ENCODE measurements at places on chromosomes 2 and 18.

DNA sequence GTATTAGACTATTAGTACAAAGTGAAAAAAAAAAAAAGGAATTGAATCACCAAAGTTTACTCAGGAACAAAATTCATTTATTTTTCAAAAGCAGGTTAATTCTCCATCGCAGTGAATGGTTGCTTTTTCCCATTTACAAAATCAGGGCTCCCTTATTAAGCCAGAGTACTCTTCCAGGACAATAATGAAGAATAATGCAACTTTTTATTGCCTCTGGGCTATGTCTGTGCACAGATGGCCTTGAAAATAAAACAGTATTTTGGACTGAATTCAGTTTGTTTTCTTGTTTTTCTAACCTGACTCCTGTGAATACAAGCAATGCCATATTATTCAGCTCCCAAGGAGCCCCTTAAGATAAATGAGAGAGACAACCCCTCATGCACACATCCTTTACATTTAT lies 246.8 kb downstream of the KCNS3 start:
- no peak for DNase-seq

DNA sequence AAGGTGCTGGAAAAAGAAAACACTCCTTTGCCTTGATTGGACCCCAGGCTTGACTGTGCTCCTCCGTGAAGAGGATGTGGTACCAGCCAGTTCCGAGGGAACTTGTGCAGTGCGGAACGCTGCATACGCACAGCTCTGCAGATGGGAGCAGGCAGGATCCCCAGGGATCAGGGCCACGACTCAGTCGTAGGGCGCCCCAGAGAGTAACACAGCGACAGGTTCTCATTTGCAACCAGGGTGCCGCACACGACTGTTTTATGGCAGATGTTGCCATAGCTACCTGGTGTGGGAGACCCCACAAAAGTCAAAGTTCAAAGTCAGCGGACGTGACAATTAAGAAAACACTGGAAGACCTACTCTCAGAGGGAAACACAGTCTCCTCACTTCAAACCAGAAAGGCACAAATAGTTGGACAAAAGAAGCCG lies 779 bp downstream of the MALL start:
- DNase-seq, result no peak

- DNase-seq, result no peak
Measured at GRCh38 chr2:113291191-113291590, 12.5 kb upstream of the PAX8 start.

- DNase-seq, result no peak
Measured at GRCh38 chr2:213757525-213757924, 473.3 kb downstream of the SPAG16 start.

DNA sequence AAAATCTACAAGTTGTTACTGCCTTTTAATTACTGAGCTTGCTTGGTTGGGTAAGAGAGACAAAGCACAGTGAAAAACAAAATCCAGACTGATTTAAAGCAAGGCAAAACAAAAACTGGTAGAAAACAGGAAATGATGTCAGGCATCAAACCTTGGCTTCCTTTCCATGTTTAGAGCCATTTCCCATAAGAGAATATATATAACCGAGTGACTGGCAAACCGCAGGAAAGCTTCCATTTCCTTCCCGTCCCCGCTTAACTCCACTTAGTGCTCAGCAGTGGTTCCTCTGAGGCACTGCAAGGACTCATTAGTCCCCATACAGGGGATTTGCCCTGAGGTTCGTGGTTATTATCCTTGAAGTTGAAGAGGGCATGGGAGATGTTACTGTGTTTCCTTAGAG lies 446.3 kb downstream of the LPIN1 start:
- DNase-seq, result no peak

DNA sequence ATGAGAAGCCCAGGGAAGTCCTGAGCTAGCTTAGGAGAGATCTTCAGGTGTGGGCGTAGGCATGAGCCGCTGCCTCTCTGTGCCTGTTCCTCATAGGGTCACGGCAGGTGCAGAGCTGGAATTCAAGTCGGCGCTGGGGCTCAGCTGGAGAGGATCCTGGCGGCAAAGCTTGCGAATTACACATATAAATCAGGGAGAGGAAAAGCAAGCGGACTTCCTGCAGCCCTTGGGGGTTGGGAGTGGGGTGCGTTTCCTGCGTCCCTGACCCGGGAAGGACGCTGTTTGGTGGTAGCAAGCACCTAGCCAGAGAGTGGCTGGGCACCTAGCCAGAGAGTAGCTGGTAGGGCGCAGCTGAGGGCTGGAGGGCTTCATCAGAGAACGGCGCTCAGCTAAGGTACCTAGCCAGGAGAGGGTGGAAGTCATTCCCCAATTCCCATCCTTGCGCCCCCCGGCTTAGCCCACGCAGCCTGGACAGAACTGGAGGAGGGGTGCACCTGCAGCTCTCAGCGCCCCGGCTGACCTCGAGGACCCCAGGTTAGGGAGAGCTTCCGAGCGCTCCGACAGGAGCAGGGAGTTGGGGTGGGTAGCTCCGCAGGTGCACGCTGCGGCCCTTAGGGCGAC lies 459 bp upstream of the EFR3B start:
- peak; percentile 87 for DNase-seq

GRCh38 chr2:86368161-86368824 lies 30.9 kb upstream of the REEP1 start:
- DNase-seq, result peak; percentile 46

GRCh38 chr2:176621350-176621749 lies 352.1 kb downstream of the MTX2 start:
- DNase-seq, result no peak

DNA sequence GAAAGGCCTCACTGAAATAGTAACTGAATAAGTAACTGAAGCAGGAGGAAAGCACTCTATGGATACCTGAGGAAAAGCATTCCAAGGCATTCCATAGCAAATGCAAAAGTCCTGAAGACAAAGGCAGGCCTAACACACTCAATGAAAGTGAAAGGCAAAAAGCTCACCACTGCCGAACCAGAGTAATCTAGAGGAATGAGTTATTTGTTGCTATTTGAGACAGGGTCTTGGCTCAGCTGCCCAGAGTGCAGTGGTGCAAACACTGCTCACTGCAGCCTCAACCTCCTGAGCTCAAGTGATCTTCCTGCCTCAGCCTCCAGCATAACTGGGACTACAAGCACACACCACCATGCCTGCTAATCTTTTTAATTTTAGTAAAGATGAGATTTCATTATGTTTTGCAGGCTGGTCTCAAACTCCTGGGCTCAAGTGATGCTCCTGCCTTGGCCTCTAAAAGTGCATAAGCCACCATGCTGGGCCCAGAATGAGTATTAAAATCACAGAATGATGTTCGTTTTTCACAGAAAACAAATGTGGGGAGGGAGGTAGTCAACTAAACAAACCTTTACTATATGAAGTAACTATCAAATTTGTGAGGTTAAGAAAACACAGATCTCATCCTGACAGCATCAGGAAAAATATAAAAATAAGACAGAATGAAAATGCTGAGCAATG lies 17.9 kb downstream of the PIAS2 start:
- DNase-seq, result no peak

DNA sequence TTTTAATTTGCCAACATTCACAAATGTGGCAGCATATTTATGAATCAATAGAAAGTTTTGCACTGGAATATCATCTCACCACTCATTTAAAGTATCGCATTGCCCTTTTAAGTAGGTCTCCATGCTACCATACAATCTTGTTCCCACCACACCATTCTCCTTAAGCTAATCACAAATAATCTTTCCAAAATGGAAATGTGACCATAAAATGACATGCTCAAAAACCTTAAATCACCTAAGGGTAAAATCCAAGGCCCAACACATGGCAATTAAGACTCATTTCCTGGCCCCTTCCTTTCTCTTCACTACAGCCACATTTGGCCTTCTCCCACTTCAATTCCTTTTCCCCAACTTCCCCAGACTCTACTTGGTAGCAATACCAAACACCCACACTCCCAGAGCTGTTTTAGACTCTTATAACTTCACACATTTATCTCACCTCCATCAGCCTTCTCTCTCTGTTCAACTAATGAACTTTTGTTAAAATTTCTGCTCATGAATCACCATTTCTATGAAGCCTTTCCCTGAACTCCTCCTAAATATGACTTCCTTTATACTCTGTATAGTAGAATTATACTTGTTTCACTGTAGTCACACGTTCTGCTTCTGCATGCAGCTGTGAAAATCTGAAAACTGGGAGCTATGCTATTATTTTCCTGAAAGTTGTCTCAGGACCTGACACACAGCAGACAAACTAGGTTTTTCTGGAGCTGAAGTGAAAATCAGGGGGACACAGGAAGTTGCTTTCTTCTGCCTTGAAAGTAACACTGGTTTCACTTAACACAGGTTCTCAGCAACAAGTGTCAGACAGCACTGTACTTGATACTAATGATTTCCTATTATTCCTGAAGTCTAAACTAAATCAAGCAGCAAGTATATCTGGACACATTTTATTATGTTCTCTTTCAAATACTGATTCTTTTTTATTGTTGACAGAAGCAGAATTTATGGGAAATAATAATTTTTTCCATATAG lies 303.9 kb downstream of the ZEB2 start:
- DNase-seq, result no peak

- DNase-seq, result no peak
Measured at GRCh38 chr2:191656391-191656790, 21.5 kb upstream of the NABP1 start.

DNA sequence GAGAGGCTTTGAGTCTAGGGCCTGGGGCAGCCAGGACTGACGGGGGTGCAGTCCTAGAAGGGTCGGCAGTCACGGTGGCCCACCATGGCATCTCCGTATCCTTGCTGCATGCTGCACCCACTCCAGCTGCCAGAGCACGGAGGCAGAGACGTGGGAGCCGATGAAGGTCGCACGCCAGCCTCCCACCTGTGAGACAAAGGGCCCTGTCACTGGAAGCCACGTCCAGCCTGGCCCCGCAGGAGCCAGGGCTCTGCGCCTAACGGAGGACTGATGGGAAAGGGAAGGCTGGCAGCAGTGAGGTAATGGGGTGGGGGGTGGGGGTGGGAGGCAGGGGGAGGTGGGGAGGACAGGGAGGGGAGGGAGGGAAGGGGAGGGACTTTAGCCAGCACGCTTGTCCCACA lies 21.9 kb downstream of the ITM2C start:
- DNase-seq, result no peak

- DNase-seq, result peak; percentile 25
Measured at GRCh38 chr2:241356871-241357260, 781 bp downstream of the FARP2 start.

GRCh38 chr2:55038428-55038827 lies 11.8 kb downstream of the RTN4 start:
- no peak for DNase-seq

DNA sequence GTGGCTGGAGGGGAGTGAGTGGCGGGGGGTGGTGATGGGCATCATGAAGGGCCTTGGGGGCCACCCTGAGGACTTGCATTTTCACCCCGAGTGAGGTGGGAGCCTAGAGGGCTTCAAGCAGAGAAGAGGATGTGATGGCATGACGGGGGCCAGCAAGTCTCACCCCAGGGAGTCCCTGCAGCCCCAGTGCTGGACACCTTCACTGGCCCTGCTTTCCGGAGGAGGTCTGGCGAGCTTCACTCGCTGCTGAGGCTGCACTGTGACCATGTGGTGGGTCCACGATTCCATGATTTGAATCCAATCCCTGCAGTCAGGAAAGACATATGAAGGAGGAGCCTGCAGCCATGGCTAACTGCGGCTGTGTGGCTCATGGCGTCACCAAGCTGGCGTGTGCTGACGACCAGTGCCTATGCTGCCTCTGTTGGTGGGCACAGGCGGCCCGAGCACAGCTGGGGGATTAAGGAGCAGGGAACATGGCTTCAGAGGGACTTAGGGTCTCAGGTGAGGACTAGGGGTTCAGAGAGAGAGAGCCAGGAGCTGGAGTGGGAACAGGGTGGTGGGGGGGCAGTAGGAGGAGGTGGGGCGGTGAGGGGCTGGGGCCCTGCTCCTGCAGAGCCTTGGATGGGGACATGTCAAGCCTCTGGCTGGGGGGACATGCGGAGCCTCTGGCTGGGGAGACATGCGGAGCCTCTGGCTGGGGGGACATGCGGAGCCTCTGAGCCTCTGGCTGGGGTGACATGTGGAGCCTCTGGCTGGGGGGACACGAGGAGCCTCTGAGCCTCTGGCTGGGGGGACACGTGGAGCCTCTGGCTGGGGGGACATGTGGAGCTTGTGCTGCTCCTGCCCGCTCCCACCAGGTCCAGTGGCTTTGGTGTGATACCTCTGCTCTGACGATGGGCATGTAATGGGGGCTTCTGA lies 3.6 kb downstream of the ZAP70 start:
- no peak for DNase-seq

GRCh38 chr2:48449073-48449840 lies 80.7 kb upstream of the STON1 start:
- no peak for DNase-seq

DNA sequence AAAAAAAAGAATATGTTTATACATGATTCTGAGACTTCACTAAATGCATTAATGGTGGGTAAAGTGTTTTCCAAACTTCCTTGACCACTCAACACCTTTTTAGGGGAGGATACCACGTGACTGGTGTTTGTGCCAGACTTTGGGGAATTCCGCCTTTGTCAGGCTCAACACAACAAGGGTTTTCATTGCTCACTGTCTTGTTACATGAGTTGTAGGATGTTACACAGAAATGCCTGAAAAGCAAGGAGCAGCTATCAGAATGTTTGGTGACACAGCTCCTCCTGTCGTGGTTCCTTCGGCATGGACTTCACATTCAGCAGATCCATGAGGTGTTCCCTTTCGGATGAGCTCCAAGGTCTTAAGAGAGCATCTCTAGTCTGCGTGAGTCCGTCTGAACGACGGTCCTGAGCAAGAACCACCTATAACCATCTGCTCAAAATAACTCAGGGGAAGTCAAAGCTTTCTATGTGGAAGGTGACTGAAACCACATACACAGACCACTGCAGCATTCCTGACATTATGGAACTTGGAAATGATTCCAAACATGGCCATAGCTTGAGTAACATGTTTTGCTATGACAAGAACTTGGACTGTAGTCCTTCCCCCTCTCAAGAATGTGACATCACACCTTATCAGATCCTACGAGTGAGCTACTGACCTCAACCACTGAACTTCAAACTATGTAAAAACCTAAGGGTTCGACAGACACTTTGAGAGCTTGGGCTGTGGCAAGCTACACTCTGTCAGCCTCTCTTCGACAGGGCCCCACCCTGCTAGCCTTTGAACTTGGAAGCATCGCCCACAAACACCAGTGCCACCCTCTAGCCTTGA lies 57.5 kb downstream of the MCFD2 start:
- no peak for DNase-seq

GRCh38 chr2:181886192-181886591 lies 5.3 kb upstream of the ITPRID2 start:
- DNase-seq, result no peak

- no peak for DNase-seq
Measured at GRCh38 chr2:206482123-206482522, 38.8 kb downstream of the ADAM23 start.
